Neural progenitor cell (in vitro differentiated cells): ENCODE measurements at places on chromosomes 2 and 18. TPM values are rescaled to one million over a fixed set of nuclear protein-coding genes. Genes with fewer than 3 reads are reported as not detected.

- no peak overlapping the region for H3K4me3 ChIP-seq
- no peak overlapping the region for H3K27ac ChIP-seq
- DNase-seq, result no peak
These were observed 140.1 kb downstream of the HDAC4 start for GRCh38 chr2:239260546-239261327.

Gene CASP10
- 1.4 and 2.2 TPM in 2 replicates for total RNA-seq

DNA sequence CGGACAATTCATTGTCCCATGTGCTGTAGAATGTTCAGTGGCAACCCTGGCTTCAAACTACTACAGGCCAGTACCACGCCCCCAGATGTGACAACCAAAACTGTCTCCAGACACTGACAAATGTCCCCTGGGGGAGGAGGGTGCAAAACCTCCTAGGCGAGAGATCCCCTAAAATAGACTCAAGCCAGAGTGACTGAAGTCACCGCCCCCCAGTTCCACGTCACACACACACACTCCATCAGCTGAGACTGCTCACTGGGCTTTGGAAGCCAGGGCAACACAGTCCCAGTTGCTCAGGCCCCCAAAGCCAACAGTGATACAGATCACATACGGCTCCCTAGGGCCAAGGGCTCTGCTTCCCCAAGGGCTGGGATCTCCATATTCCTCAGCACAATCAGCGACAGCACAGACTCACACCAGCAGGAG is 19.1 kb downstream of the HDAC4 start:
- no peak overlapping the region for H3K27ac ChIP-seq
- H3K4me1 ChIP-seq, result peaks cover 12% of the 10 kb centered on the region
- DNase-seq, result no peak
- H3K36me3 ChIP-seq, result no peaks in the 10 kb centered on the region

Gene PLB1
- total RNA-seq, result 0.12 TPM in 1 of 2 replicates, not detected in the other

DNA sequence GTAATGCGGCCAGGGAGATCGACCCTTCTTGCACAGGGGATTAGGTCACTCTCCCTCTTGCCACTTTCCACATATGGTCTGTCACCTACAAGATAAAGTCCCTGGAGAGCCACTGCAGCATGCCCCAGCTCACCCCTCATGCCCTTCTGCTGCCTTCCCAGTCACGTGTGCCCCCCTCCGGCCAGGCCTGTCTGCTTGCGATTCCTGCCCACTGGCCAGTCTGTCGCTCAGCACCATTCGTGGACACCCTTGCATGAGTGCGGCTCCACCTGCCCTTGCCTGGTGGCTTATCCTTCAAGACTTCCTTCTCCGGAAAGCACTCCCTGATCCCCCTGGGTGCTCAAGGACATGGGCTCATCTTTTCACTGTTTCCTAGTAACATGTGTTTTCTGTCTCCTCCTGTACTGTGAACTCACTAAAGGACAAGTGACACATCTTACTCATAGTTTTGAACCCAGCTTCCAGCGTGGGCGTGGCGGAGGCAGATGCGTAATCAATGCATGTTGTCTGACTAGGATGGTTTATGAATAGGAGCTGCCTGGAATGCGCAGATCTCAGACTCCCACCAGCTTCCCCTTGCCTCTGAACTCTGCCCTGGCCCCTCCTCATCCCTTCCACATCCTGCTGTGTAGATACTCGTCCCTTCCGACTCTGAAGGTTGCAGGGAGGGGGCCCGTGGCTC is 7.8 kb upstream of the NT5DC4 start:
- H3K4me3 ChIP-seq, result no peak overlapping the region
- H3K27ac ChIP-seq, result no peak overlapping the region
- DNase-seq, result no peak
- no peaks in the 10 kb centered on the region for H3K4me1 ChIP-seq

DNA sequence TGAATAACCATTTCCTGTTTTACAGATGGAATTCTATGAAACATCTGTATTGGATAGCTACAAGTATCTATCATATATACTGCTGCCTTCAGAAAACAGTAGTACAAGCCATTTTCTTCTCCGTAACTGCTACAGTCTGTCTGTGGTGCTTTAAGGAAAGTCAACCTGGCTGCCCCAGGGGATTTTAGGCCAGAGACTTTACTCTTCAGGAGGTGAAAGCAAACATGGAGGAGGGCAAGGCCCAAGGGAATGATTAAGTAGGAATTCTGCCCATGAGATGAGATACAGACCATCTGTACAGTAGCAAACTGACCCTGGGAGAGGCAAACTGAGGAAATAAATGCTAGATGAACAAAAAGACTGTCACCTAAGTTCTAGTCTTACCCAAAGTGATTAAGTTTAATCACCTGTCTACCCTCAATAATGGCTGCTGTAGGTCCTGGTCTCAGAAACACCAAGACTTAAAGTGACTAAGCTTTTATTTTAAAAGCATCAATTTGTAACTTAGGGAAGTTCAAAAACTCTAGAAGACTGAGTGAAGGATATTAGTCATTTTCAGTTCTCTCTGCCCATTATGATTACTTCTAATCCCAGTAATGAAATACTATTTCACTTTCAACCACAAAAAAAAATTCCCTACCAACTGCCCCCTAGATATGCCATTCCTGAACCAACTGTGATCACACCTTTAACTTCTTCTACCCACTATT is 14.8 kb downstream of the MBD2 start:
- no peaks in the 10 kb centered on the region for H3K27me3 ChIP-seq
- H3K27ac ChIP-seq, result no peak overlapping the region
